Right atrium auricular region (tissue), 2 donors: ENCODE measurements at places on chromosomes 12 and 14. TPM values are rescaled to one million over a fixed set of nuclear protein-coding genes. Genes with fewer than 3 reads are reported as not detected.

DNA sequence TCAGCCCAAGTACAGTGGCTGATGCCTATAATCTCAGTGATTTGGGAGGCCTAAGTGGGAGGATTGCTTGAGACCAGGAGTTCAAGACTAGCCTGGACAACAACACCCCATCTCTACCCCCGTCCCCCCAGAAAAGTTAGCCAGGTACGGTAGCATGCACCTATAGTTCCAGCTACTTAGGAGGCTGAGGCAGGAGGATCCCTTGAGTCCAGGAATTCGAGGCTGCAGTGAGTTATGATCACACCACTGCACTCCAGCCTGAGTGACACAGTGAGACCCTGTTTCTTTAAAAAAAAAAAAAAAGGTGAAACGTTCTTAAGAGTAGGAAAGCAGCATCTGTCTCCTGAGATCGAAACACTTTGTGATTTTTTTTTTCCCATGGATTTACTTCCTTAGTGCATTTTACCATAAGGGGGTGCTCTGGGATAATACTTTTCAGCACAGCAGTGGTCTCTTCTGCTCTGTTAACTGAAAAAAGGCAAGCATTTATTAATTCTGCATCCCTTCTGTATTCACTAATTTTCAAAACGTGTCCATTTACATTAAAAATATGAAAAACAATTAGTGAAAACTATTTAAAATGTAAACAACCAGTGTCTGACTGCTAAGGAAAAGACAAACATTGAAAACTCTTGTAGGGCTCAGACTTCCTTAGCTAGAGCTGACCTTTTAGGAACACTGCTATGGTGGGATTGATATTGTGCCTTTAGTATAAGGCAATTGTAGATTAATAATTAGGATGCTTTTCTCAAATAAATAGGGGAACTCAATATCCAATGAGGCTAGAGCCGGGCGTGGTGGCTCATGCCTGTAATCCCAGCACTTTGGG, 31.2 kb upstream of the USP44 start:
- H3K4me1 ChIP-seq: no peaks in the 10 kb centered on the region
- no peak overlapping the region for H3K27ac ChIP-seq
- H3K36me3 ChIP-seq: no peaks in the 10 kb centered on the region
- H3K27me3 ChIP-seq: no peaks in the 10 kb centered on the region

DNA sequence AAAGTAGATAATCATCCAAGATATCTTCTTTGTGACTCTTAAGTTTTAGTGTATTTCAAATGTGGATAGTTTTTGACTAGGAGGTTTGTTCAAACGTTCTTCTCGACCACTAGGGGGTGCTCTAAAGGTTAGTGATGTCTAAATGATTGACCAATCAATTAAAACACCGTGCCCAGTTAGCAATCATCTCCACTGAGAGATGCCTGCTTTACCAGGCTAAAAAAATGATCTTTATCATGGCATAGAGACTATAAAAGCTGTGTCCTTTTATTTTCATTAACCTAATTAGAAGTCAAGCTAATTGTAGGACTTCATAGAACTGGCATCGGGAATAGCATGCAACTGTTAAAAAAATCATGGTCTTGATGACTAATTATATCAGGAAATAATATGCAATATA, 153.9 kb downstream of the PRKCH start:
- H3K27ac ChIP-seq: peak overlapping the region; percentile 83
- no peak for DNase-seq
- H3K4me1 ChIP-seq: no peaks in the 10 kb centered on the region
- no peak overlapping the region for H3K4me3 ChIP-seq
- H3K36me3 ChIP-seq: no peaks in the 10 kb centered on the region

DNA sequence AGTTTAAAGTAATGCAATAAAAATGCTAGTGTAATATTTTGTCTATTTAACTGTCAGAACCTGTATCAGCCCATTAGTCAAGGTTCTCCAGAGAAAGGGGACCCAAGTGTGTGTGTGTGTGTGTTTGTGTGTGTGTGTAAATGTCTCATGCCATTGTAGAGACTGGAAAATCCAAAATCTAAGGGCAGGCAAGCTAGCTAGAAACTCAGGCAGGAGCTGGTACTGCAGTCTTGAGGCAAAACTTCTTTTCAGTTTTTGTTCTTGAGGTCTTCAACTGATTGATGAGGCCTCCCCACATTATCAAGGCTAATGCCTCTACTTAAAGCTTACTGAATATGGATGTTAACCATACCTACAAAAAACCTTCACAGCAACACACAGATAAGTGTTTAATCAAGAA, 126.7 kb downstream of the PRKD1 start:
- no peak overlapping the region for H3K4me3 ChIP-seq
- DNase-seq: no peak
- H3K4me1 ChIP-seq: peaks cover 2% of the 10 kb centered on the region
- no peaks in the 10 kb centered on the region for H3K36me3 ChIP-seq

- peak overlapping the region; percentile 17 for H3K4me3 ChIP-seq
- peaks cover 52% of the 10 kb centered on the region for H3K36me3 ChIP-seq
- peak; percentile 97 for DNase-seq
- peak overlapping the region; percentile 81 for H3K27ac ChIP-seq
- H3K4me1 ChIP-seq: no peaks in the 10 kb centered on the region
Measured at GRCh38 chr12:6540181-6540877, 6.0 kb downstream of the GAPDH start.

The OR4L1 gene
- not detected for total RNA-seq

GRCh38 chr12:48924617-48925303, 532 bp downstream of the FKBP11 start:
- no peaks in the 10 kb centered on the region for H3K27me3 ChIP-seq
- H3K4me3 ChIP-seq: peak overlapping the region; percentile 72

DNA sequence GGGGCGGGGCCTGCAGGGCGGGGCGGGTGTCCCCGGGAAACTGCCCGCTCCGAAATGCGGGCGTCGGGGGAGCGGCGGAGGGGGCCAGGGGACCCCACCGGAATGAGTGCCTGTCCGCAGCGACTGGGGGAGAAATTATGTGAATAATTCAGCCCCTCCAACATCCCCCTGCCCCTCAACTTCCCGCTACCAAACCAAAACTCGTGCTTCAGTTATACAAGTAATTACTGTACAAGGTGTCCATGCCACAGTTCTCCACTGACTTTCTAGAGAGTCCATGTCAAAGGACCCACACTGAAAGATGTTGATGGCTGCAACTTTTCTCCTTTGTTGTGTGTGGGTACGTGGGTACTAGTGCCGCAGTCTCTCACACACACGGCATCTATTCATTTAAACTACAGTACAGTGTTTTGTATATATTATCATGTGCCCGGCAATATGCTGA, 414 bp upstream of the CDK17 start:
- no peak for DNase-seq
- peak overlapping the region; percentile 91 for H3K4me3 ChIP-seq
- H3K27me3 ChIP-seq: no peaks in the 10 kb centered on the region
- H3K36me3 ChIP-seq: no peaks in the 10 kb centered on the region
- H3K27ac ChIP-seq: peak overlapping the region; percentile 100
- peaks cover 23% of the 10 kb centered on the region for H3K4me1 ChIP-seq

GRCh38 chr14:77579065-77579464, 37.4 kb downstream of the SPTLC2 start:
- H3K27ac ChIP-seq: no peak overlapping the region
- H3K36me3 ChIP-seq: no peaks in the 10 kb centered on the region
- DNase-seq: no peak
- no peaks in the 10 kb centered on the region for H3K27me3 ChIP-seq
- H3K4me3 ChIP-seq: no peak overlapping the region

DNA sequence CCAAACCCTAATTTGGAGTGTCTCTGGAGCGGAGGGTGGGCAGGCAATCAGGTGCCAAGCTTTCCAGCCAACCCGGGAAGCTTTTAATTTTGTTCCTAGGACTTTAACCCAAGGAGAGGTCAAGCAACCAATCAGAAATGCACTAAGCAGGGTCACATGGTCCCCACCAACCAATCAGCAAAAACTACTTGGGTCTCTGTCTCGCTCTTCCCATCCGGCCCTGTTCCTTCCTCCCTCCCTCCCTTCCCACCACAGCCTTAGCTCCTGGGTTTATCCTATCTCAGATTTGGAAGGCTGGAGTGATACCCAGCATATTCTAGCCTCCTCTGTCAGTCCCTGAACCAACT, 7.3 kb downstream of the HOXC5 start:
- H3K27ac ChIP-seq: no peak overlapping the region
- no peaks in the 10 kb centered on the region for H3K36me3 ChIP-seq
- no peaks in the 10 kb centered on the region for H3K4me1 ChIP-seq
- H3K4me3 ChIP-seq: no peak overlapping the region

- H3K36me3 ChIP-seq: no peaks in the 10 kb centered on the region
- H3K27ac ChIP-seq: no peak overlapping the region
- H3K27me3 ChIP-seq: no peaks in the 10 kb centered on the region
- H3K4me1 ChIP-seq: peaks cover 30% of the 10 kb centered on the region
- DNase-seq: no peak
Measured at GRCh38 chr14:96578619-96579018, 76.4 kb downstream of the PAPOLA start.

GRCh38 chr12:60070552-60070951, 474.7 kb downstream of the SLC16A7 start:
- no peak for DNase-seq
- no peak overlapping the region for H3K4me3 ChIP-seq
- no peak overlapping the region for H3K27ac ChIP-seq
- H3K36me3 ChIP-seq: no peaks in the 10 kb centered on the region
- H3K27me3 ChIP-seq: no peaks in the 10 kb centered on the region

GRCh38 chr14:55581342-55581771, 1.4 kb downstream of the KTN1 start:
- DNase-seq: no peak
- peak overlapping the region; percentile 91 for H3K4me3 ChIP-seq
- no peaks in the 10 kb centered on the region for H3K36me3 ChIP-seq
- peak overlapping the region; percentile 98 for H3K27ac ChIP-seq
- H3K4me1 ChIP-seq: no peaks in the 10 kb centered on the region
- H3K27me3 ChIP-seq: no peaks in the 10 kb centered on the region

GRCh38 chr14:78758333-78758732, 588.2 kb downstream of the NRXN3 start:
- no peaks in the 10 kb centered on the region for H3K27me3 ChIP-seq
- H3K36me3 ChIP-seq: no peaks in the 10 kb centered on the region
- no peak overlapping the region for H3K4me3 ChIP-seq
- DNase-seq: no peak
- H3K4me1 ChIP-seq: no peaks in the 10 kb centered on the region
- H3K27ac ChIP-seq: no peak overlapping the region

The AQP6 gene
- not detected for total RNA-seq

- no peak overlapping the region for H3K27ac ChIP-seq
- no peak overlapping the region for H3K4me3 ChIP-seq
- DNase-seq: no peak
- H3K36me3 ChIP-seq: no peaks in the 10 kb centered on the region
Measured at GRCh38 chr12:99910342-99910741, 74.4 kb downstream of the ANKS1B start.

DNA sequence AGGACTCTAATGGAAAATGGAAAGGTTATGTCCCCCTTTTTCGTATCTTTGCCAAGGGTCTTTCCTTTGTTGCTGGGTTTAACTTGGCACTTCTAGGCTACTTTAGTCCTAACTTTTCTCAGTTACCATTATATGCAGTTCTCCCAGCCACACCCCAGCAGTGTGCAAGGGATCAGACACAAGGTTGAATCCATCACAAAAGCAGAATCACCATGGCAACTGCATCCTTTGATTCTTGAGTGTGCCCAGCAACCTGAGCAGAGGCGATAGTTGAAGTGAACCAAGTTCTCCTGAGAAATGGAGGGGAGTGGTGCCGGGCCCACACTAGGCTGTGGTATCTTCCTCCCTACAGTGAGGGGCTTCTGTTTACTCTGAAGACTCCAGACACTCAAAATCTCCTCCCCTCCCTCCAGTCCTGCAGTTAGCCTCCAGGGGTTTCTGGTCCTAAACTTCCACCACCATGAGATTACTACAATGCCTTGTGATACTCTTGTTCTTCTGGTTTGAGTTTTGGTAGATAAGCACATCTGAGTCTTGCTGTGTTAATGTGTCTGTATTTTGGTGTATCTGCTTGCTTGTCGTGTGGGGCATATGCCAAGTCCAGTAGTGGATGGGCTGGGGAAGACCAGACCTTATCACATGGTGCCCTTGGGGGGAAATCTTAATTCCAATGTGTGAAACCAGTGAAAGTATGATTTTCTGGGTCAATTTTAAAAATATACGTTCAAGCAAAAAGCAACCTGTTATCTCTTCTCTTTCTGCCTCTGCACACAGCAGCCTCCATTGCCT, 183.9 kb downstream of the CACNA1C start:
- no peaks in the 10 kb centered on the region for H3K4me1 ChIP-seq
- no peaks in the 10 kb centered on the region for H3K27me3 ChIP-seq
- peak overlapping the region; percentile 90 for H3K27ac ChIP-seq
- no peak overlapping the region for H3K4me3 ChIP-seq
- no peaks in the 10 kb centered on the region for H3K36me3 ChIP-seq
- DNase-seq: no peak

GRCh38 chr12:23621900-23622299, 327.6 kb downstream of the SOX5 start:
- H3K27ac ChIP-seq: no peak overlapping the region
- H3K4me1 ChIP-seq: no peaks in the 10 kb centered on the region
- H3K27me3 ChIP-seq: no peaks in the 10 kb centered on the region
- H3K4me3 ChIP-seq: no peak overlapping the region
- H3K36me3 ChIP-seq: no peaks in the 10 kb centered on the region

The CFAP54 gene
- 0.28 TPM for total RNA-seq

DNA sequence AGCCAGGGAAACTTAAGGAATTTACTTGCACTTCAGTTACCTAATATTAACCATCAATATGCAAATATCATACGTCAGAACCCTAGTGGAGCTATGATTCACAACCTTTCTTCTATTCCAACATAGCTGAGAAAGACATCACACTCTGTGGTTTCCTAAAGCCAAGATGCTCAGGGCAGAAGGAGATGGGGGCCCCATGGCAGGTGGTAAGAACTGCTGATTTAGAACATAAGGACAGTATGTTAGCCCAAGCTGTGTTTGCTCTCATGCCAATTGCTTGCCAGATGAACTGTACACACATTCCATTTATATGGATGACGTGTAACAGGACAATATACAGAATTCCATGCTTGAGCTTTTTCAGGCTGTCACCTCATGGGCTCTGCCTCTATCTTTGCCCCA, 34.6 kb downstream of the HECTD4 start:
- no peaks in the 10 kb centered on the region for H3K36me3 ChIP-seq
- DNase-seq: no peak
- no peaks in the 10 kb centered on the region for H3K27me3 ChIP-seq

DNA sequence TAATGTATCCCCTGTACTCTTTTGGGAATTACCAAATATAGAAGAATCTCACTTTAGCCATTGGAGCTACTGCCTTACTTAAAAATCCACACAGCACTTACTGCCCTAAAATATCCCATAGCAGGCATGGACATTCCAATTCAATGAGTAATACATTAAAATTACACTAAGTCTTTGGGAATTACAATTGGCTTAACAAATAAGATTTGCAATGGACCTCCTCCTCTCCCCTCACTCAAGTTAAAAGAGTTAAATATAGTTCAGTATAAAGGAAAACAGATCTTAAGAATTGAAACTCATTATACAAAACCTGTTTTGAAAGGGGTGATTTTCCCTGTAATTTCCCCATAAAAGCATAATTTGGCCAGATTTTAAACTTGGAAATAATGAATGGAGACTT, 477.1 kb downstream of the SLC16A7 start:
- no peak overlapping the region for H3K27ac ChIP-seq
- no peak for DNase-seq
- no peaks in the 10 kb centered on the region for H3K4me1 ChIP-seq
- H3K27me3 ChIP-seq: no peaks in the 10 kb centered on the region
- H3K4me3 ChIP-seq: no peak overlapping the region

The RAD9B gene
- 0.26 TPM for total RNA-seq

- no peaks in the 10 kb centered on the region for H3K4me1 ChIP-seq
- H3K27me3 ChIP-seq: no peaks in the 10 kb centered on the region
- no peak for DNase-seq
- no peaks in the 10 kb centered on the region for H3K36me3 ChIP-seq
- H3K4me3 ChIP-seq: no peak overlapping the region
- H3K27ac ChIP-seq: no peak overlapping the region
Measured at GRCh38 chr14:27634056-27634970, 1036.5 kb upstream of the NOVA1 start.
